ENCODE measurements at places on chromosomes 12 and 14.

GRCh38 chr12:82886671-82887340 is 200.1 kb downstream of the TMTC2 start:
- no peak for DNase-seq

DNA sequence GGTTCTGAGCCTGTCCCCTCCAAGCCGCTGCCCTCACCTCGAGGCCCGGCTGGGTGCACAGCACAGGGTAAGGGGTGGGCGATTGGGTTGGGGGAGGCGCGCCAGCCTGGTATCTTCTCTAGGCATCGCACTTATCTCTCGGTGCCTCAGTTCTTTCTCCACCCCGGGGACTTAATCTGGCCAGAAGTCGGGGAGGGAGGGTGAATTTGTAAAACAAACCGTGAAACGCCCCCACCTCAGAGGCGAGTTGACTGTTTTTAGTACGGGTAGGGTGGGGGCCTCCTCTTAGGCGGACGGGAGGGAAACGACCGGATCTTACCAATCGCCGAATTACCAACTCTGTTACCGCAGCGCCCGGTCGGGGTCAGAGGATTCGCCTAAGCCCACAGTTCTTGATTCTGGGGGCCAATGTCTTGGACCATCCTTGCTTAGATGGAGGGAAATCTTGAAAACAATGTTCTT is 1.4 kb upstream of the TBX3 start:
- DNase-seq = no peak

DNA sequence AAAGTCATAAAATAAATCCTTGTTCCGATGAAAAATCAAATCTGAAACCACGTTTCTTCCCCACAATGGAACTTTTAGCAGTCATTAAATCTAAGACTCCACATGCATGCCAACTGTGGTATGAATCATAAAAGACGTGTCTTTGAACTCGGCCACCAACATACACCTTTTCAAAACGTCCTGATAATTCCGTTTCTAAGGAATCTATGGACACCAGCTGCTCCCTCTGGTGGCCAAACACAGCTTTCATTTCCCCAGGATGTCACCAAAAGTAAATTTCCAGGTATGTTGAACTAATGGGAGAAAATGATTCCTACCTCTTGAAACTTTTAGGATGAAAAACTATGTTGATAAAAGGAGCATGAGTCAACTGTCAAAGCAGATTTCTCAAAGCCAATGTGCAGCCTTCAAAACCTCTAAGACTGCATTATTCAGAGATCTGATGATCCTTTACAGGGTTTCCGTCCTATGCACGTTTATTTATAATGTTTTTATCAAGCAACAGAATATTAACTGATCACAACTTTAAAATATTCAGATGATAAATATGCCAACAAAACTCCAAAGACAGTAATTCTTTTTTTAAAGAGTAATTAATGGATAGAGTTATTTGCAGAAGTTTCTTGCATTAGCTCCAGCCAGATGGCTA is 96.2 kb downstream of the CIT start:
- DNase-seq = peak; percentile 52

GRCh38 chr12:93005928-93006392 is 76.9 kb upstream of the EEA1 start:
- no peak for DNase-seq

DNA sequence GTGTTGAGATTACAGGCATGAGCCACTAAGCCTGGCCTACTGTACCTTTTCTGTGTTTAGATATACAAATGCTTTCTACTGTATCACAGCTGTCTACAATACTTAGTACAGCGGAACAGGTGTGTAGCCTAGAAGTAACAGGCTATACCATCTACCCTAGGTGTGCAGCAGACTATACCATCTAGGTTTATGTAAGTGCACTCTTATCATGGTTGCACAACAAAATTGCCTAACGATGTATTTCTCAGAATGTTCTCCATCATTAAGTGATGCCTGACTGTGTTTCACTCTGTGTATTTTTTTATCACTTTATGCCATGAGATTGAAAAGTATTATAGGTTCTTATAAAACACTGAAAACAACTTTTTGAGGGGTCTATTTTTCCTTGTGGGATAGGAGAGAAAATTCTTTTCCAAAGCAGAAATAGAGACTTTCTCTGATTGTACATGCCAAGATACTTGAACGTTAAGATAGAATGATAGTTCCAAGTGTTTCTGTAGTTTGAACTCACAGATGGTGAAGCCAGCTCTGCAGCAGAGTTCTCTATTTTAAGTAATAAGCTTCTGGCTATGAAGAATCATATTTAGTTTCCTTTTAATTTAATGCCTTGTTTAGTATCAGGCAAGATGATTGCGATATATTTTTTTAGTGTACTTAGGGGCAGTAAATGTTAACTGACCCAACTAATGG is 17.0 kb downstream of the TMPRSS12 start:
- no peak for DNase-seq

GRCh38 chr12:13371797-13372196 is 175.3 kb downstream of the EMP1 start:
- DNase-seq = no peak

DNA sequence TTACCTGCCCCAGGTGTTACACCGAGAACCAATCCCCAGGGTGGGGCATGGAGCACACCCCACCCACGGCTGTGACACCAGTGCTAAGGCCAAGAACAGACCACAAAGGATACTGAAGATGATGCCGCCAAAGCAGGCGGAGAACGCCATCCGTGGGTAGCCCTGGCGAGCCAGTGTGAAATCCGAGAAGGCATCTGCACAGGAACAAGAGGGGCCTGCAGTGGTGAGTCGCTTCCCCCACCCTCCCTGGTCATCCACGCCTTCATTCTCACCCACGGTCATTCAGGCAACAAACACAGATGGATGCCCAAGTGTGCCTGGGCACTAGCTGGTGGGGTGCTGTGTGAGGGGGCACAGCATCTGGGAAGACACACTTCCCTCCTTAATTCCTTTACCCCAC is 28.5 kb downstream of the SLC8B1 start:
- no peak for DNase-seq

- no peak for DNase-seq
Observed at GRCh38 chr12:81597928-81598604, 161.1 kb downstream of the PPFIA2 start.

DNA sequence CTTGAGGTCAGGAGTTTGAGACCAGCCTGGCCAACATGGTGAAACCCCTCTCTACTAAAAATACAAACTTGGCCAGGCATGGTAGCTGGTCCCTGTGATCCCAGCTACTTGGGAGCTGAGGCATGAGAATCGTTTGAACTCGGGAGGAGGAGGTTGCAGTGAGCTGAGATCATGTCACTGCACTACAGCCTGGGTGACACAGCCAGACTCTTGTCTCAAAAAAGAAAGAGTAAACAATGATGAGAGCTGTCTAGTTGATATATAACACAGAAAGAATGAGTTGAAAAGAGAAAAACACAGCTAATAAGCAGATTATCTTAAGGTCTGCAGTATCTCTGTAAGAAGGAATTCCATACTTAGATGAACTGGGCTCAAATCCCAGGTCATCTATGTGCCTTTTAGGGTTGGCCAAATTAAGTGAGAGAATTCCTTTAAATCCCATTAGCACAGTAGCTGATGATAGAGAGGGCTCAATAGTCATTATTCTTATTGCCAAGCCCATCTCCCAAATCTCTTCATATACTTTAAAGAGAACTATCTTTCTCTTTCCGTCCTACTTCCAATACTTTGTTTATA is 31.1 kb upstream of the STRAP start:
- DNase-seq = no peak

- no peak for DNase-seq
Observed at GRCh38 chr14:80536456-80536855, 325.2 kb upstream of the DIO2 start.

GRCh38 chr12:98696036-98696646 is 51.1 kb downstream of the APAF1 start:
- DNase-seq = no peak

DNA sequence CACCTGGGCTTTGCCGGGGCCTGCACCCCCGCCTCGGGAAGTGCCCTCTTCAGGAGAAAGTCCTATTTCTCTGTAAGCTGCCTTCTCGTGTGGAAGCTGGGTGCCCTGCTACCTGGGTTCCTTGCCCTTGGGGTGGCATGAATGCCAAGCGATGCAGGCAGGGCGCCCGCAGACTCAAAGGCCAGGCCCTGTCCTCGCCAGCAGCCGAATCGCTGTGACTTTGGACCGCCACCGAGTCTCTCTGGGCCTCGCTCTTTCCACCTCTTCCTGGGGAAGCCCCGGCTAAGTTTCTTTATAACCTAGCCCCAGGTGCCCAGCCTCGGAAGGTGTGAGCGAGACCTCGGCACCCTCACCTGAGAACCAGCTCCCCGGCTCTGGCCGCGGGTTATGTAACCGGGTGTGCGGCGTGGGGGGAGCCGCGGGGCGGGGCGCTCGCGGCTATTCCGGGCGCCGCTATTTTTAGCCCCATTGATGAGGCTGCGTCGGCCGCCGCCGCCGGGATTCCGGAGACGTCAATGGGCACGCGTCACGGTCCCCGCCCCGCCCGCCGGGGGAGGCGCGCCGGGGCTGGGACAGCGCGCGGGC is 14.6 kb upstream of the NR4A1 start:
- peak; percentile 92 for DNase-seq

GRCh38 chr14:65798216-65798615 is 385.7 kb downstream of the FUT8 start:
- DNase-seq = no peak

GRCh38 chr12:27498149-27498548 is 25.9 kb upstream of the PPFIBP1 start:
- no peak for DNase-seq

DNA sequence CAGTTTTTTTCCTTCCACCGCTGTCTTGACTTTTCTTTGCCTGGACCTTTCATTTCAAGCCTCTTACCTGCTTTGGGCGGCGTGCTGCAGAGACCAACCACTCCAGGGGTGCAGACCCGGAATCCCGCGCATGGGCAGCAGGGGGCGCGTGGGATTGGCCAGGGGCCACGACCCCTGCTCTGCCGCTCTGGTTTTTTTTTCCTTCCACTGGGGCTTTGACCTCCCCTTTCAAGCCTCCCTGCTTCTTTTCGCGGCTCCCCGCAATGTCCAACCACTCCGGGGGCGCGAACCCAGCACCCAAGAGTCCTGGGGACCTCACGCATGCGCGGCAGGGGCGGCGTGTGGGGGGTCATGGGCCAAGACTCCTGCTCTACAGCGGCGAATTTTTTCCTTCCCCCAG is 325.1 kb downstream of the ALG10 start:
- no peak for DNase-seq

DNA sequence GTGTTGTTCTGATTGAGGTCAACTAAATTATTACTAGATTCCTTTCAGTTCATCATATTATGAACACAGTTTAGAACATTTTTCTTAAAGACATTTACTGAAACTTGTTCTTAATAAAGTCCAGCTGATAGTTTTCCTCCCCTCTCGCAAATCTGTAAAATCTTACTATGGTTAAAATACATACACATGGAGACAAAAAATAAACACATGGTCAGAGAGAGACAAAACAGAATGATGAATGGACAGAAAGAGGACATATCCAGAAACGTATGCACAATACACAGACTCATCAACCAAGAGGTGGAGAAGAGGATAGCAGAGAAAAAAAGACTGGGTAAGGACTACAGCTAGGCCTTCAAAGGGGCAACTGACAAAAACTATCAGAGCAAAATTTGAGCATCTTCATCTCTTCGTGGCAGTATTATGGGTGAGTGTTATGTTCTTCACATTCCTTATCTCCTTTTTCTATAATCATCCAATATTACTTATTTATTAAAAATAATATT is 38.4 kb downstream of the EEA1 start:
- no peak for DNase-seq
